ENCODE measurements at places on chromosomes 12 and 14. TPM values are rescaled to one million over a fixed set of nuclear protein-coding genes. Genes with fewer than 3 reads are reported as not detected.

The PTPN21 gene
- 15.6 TPM for polyA plus RNA-seq

The KRT6A gene
- polyA plus RNA-seq: 1.8 TPM

The CLEC4C gene
- not detected for polyA plus RNA-seq

The MMP17 gene
- polyA plus RNA-seq: 1.0 TPM

The RERG gene
- 124 TPM for polyA plus RNA-seq

The CPNE6 gene
- 0.03 TPM for polyA plus RNA-seq

The REC8 gene
- 2.4 TPM for polyA plus RNA-seq

The DEGS2 gene
- polyA plus RNA-seq: 0.10 TPM

The GIT2 gene
- polyA plus RNA-seq: 9.3 TPM

The ZBTB42 gene
- 1.6 TPM for polyA plus RNA-seq

The GARIN6 gene
- polyA plus RNA-seq: not detected

The SDR9C7 gene
- not detected for polyA plus RNA-seq

The ETFBKMT gene
- polyA plus RNA-seq: 3.0 TPM

The ASCL1 gene
- not detected for polyA plus RNA-seq

The AQP5 gene
- polyA plus RNA-seq: not detected

The LBHD2 gene
- polyA plus RNA-seq: not detected

The BICD1 gene
- polyA plus RNA-seq: 3.0 TPM

Measured in aorta (tissue), 5 donors.